ENCODE measurements at places on chromosomes 12 and 14. TPM values are rescaled to one million over a fixed set of nuclear protein-coding genes. Genes with fewer than 3 reads are reported as not detected.

The AICDA gene
- polyA plus RNA-seq: 0.23 TPM

The ASPG gene
- 2.1 TPM for polyA plus RNA-seq

The TTC9 gene
- polyA plus RNA-seq: 8.1 TPM

The ENDOU gene
- 0.35 TPM for polyA plus RNA-seq

The BMAL2 gene
- 1.2 TPM for polyA plus RNA-seq

The MUCL1 gene
- polyA plus RNA-seq: not detected

The BBS10 gene
- 13.0 TPM for polyA plus RNA-seq

The REC8 gene
- 14.5 TPM for polyA plus RNA-seq

The SDS gene
- 0.75 TPM for polyA plus RNA-seq

The MEG3 gene
- 6,647 TPM for polyA plus RNA-seq

The ACRBP gene
- 2.9 TPM for polyA plus RNA-seq

The FGF6 gene
- polyA plus RNA-seq: 28.9 TPM

The SOX5 gene
- 1.6 TPM for polyA plus RNA-seq

The SLC25A21 gene
- 1.5 TPM for polyA plus RNA-seq
